T-helper 17 cell (primary cell): ENCODE measurements at places on chromosomes 7 and 10.

DNA sequence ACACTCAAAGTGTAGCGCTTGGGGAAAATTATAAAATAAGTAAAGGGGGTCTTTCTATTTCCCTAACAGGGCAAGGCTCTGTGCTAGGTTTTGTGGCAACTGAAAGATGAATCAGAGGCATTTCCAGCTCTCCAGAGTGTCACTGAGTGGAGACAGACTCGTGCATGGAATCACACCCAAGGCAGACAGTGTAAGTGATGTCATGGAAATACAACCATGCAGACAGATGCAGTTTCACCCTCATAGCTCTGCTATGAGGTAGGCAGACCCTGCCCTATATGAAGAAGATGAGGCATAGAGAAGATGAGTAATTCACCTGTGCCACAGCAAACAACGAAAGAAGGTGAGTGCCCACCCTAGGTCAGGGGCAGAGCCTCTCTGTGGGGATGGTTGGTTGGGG is 57.2 kb upstream of the PITRM1 start:
- no peak for DNase-seq

DNA sequence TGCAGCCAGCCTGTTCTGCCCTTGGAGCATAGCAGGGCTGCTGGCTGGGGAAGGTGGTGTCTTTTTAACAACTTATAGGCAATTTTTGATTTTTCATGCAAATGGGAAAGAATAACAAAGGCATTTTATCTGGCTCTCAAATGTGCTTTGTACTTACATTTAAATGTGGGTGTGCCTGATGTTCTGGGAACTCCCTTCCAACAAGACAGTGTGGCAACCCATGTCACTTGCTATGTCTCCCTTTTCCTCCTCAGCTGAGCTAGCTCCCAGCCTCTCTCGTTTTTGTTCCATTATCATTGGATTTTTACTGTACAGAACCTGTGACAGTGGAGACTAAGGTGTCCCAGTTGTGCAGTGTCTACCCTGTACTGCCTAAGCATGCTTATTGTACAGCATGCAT is 93.5 kb upstream of the PDCD4 start:
- DNase-seq = no peak

DNA sequence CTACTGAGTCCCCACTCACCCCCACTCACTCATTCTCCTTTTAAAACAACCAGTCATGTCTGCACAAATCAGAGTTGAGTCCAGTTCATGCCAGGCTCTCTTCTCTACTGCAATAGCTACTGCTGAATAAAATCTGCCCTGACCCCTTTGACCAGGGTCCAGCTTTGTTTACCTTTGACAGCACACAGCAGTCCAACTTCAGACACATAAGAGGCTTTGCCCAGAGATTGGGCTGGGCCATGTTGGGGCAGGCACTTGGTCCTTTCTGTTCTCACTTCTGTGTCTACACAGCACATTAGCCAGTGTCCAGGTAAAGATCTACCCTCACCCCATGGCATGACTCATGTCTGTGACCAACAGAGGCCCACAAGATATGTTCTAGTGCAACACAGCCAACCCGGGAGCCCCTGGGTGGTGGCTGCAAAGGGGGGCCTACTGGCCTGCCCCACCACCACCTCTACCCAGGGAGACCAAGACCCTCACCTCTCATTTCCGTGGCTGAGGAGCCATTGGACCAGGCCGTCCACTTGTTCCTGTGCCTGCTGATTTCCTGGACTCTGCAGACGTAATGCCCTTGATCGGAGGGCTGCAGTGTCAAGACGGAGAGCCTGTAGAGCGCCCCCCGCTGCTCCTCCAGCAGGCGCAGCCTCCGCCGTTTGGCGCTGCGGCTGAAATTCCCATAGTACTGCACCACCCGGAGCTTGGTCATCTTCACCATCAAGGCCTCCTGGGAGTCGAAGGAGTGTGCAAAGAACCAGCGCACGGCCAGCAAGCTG is 8.0 kb downstream of the VSTM4 start:
- no peak for DNase-seq

DNA sequence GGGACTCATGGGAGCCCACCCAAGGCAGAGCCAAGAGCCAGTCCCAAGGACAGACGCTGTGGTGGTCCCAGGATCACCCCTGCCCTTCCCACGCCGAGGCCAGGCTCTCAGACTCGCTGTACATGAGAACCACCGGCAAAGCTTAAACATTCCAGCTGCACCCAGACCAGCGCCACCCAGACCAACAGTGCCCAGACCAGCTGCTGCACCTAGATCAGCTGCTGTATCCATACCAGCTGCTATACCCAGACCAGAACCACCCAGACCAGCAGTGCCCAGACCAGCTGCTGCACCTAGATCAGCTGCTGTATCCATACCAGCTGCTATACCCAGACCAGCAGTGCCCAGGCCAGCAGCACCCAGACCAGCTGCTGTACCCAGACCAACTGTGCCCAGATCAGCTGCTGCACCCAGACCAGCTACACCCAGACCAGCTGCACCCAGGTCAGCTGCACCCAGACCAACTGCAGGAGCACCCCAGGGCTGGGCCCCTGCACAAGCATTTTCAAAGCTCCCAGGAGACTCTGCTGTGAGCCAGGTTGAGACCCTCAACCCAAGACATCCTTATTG is 47.9 kb upstream of the CNPY1 start:
- DNase-seq = no peak

DNA sequence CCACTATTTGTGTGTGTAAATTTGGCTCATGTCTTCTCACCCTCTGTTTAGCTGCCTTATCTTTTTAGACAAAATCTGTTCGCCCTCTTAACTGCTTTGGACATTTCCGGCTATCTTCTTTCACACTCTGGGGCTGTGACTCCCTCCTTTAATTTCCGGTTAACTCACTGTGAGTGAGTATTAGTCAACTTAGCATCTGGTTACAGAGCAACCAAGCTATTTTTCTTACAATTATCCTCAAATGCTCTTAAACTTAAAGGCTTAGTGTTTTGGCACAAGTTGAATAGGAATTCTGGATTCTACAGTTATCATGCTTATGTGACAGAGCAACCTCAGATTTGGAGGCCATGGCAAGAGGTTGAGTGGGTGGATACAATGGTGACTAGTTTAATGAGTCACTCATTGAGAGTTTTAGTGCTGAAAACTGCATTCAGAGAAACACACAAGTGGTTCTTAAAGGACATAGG is 177.6 kb upstream of the SEMA3A start:
- DNase-seq = no peak

DNA sequence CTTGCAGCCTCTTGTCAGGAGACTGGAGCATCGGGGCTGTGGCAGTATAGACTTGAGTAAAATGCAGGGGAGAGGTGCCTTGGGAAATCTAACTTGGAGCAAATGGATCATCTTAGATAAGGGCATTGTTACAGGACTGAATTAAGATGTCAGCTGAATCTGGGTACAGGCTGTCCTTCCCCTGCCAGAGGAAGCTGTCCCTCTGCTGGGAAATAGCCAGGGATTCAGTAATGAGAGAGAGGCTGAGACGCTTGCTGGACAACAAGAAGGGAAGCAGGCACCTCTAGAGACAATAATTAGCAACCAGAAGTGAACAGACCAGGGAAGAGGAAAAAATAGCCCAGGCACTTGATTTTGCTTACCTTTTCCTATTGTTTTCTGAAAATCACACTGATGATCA is 20.7 kb upstream of the RAPGEF5 start:
- no peak for DNase-seq

DNA sequence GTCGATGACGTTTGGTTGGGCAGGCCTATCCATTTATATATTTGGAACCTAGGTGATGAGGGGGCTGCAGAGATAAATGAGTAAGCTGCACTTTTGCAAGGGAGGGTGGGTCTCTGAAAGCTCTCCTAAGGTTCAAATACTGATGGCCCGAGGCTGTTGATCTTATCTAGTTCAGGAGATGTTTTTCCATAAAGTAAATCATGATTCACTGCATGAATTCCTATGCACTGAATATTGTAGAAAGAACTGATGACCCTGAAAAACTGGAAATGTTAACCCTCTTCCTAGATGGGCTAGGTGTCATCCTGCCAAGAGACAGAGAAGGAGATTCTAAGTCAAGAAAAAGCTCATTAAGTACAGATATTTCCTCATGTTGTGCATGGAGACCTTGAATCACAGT is 459.9 kb downstream of the PLXNA4 start:
- no peak for DNase-seq

DNA sequence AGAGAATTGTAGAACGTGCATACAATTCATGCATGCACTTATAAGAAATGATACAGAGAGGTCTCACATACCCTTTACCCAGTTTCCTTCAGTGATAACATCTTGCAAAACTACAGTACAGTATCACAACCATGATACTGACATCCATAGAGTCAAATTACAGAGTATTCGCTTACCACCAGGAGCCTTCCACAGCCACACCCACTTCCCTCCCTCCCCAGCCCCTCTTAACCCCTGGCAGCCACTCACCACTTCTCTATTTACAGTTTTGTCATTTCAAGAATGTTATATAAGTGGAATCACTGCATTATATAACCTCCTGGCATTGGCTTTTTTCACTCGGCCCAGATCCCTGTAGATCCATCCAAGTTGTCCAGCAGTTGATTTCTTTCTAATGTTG is 143.8 kb downstream of the ZNF248 start:
- DNase-seq = no peak

GRCh38 chr10:71598621-71599055 is 120.9 kb downstream of the C10orf105 start:
- no peak for DNase-seq

GRCh38 chr7:50851891-50852290 is 69.2 kb upstream of the GRB10 start:
- DNase-seq = no peak

- DNase-seq = no peak
Measured at GRCh38 chr10:127462643-127463295, 86.3 kb upstream of the NPS start.

GRCh38 chr7:124996778-124997177 is 67.2 kb upstream of the POT1 start:
- DNase-seq = no peak
